ENCODE measurements at places on chromosomes 6 and 20. TPM values are rescaled to one million over a fixed set of nuclear protein-coding genes. Genes with fewer than 3 reads are reported as not detected.

- DNase-seq, result peak; percentile 61
Measured at GRCh38 chr6:114108119-114109002, 137.4 kb upstream of the HDAC2 start.

DLK2 gene
- total RNA-seq, result 1.9 TPM

- peak; percentile 57 for DNase-seq
Measured at GRCh38 chr20:32580970-32581838, 3.9 kb downstream of the NOL4L start.

DNA sequence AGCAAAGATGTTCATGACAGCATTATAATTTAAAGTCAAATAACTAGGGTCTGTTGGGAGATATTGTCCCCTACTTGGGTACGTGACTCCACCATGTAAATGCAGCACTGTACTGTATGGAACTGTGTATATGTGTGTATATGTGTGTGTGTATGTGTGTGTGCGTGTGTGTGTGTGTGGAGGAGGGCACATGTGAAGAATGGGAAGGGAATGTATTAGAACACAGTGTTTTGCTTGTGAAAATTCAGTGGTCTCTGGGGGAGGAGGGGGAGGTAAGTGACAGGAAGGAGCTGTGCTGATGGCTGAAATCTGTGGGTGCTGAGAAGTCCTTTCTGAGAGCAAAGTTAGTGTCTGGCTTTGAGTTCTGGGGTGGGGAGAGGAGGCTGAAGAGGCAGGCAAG, 23.9 kb upstream of the VEGFA start:
- no peak for DNase-seq

GRCh38 chr6:10268611-10269310, 146.1 kb downstream of the TFAP2A start:
- DNase-seq, result no peak

GCNT2 gene
- 1.6 TPM for total RNA-seq

GRCh38 chr6:44138717-44139350, 11.5 kb downstream of the TMEM63B start:
- no peak for DNase-seq

- no peak for DNase-seq
Measured at GRCh38 chr20:62009322-62009721, 56.4 kb downstream of the TAF4 start.

DNA sequence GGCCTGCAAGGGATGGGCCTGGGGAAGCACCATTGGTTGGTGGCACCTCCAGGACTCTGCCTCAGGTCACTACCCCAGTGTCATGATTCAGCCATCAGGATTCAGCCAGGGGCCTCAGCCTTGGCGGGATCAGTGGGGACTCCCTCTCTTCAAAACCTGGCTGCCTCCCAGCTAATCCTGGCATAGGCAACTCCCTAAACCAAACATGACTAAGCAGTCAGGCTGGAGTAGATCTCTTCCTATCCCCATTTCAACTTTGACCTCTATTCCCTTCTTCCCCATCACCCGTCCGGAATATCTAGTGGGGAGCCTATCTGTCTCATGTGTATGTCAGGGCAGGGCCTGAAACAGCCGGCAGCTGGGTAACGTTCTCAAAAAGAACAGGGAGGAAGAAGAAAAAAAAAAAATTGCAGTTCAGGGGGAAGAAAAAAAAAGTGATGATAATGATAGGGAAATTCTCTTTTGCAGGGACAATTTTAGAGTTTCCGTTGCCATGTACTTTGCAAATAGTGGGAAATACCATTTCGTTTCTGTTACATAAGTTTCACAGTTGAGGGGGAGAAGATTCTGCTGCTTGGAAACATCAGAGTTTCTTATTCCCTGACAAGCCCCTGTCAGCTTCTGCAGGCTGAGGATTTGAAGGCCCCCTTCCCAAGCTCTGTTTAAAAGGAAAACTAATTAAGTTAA, 4.1 kb upstream of the PREX1 start:
- DNase-seq, result no peak

DCDC2 gene
- not detected for total RNA-seq

DNA sequence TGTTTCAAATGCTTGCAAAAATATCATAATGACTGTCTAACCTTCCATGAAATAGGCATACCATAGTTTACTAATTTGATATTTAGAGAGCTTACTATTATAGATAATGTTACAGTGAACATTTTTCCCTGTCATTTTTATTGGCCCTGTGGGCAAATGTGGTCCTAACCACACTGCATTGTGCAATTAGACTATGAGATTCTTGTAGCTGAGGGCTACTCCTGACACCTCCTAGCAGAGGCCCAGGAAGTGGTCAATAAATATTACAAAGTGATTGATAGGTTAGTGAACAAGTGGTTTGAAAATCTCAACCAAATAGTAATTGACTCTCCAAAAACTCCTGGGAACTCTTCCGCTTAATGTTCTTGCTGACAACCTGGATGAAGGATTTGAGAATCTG, 160.5 kb upstream of the KCNG1 start:
- DNase-seq, result no peak

SYNGAP1 gene
- total RNA-seq, result 45.6 TPM

DNA sequence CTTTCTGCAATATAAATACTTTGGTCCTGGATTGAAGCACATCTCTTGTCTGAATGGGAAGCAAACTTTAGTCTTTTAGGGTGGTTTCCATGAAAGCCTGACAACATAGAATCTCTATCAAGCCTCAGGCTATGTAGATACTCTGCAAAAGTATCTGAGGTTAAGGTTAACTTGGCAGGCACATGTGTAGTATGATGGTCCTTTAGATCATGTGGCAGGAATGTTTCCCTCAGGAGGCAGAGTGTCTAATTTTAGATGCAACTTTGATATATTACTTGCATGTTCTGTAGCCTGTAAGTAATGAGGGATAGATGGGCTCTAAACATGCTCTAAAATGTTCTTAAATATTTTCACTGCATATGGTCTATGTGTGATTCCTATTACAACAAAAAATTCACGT, 8.2 kb downstream of the MYB start:
- no peak for DNase-seq

GSTA3 gene
- total RNA-seq, result not detected

INSM1 gene
- 6.1 TPM for total RNA-seq

All from activated CD4-positive, alpha-beta T cell treated with anti-CD3 and anti-CD28 coated beads for 36 hours (primary cell).